ENCODE measurements at places on chromosomes 16 and 17.
A peak's percentile ranks its signal among the peaks of the same experiment; 100 is the strongest.

DNA sequence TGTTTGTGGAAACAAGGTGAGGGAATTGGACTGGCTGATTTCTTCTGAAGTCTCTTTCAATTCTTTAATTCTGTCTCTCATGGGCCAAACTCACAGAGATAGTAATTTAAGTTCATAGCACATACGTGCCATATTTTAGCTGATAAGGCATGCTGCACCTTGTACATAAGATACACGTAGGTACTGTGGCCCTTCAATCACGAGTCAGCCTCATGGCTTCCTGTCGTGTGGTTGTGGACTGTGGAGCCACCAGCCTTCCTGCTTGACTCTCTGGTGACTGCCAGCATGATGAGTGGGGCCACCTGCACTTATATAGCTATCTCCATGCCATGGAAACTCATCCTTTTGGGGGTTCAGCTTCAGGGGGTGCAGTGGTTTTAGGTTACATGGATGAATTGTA, 25.1 kb downstream of the KSR1 start:
- no peak for DNase-seq

GRCh38 chr16:20175358-20175757, 101.7 kb upstream of the GPR139 start:
- no peak for DNase-seq

DNA sequence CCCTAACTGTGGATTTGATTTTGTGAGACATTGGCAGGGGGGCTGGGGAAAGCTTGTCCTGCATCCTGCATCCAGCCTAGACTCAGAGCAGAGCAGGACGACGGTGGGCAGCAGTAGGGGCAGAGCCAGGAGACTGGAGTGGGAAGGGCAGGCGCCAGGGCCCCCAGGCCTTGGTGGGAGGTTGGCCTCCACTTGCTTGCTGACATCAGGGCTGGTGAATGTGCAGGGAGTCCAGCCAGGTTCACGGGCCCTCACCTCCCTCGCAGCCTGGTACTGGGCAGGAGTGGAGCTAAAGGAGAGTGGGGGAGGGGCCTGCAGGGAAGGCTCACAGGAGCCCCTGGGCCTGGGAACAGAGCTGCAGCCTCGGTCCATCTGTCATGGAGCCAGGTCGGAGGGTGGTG, 2.2 kb upstream of the SMTNL2 start:
- no peak for DNase-seq

GRCh38 chr16:56382459-56382858, 42.9 kb downstream of the AMFR start:
- DNase-seq = no peak

GRCh38 chr16:66271074-66272060, 95.1 kb upstream of the CDH5 start:
- DNase-seq = no peak

- DNase-seq = no peak
These were observed 34.5 kb upstream of the GPRC5B start for GRCh38 chr16:19919142-19919541.

DNA sequence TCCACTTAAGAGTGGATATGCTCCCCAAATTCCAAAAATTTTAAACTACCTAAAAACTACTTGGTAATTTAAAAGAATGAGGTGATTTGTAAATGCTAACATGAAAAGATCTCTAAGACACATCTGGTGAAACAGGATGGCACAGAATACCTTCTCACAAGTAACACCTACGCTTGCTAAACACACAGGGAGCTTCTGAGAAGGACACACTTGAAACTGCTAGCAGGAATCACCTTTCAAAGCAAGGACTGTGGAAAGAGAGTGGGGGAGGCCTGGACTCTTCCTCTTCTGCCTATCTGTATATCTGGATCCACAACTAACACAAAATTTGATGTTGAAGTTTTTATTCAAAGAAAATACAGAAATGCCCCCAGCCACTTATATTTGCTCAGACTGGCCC, 52.4 kb downstream of the CYTH1 start:
- DNase-seq = no peak

GRCh38 chr17:19570544-19571062, 36.9 kb downstream of the SLC47A1 start:
- no peak for DNase-seq

- DNase-seq = no peak
These were observed 21.5 kb downstream of the TRIM25 start for GRCh38 chr17:56892333-56892732.

DNA sequence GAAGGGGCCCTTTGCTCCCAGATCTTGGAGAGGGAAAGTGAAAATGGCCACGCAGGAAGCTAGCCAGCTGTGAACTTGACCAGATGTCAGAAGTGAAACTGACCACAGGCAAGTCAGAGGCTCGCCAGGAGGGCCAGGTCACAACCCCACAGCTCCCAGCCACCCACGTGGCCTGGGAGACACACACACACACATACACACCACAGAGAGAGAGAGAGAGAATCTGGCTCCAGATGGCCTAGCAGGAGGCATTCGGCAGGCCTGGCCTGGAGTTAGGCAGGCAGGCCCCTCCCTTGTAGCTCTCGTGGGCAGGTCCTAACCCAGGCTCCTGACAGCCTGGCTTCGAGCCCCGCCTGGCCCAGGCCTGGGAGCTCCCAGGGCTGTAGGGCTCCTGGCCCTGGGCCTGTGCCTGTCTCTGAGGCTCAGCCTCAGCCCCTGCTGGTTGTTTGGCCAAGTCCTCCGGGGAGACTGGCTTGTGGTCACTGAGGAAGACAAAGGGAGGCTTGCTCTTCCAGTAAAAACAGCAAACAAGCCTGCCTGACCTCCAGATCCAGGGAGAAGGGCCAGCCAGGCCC, 20.2 kb downstream of the NGFR start:
- DNase-seq = no peak

- no peak for DNase-seq
These were observed 8.9 kb downstream of the UBTF start for GRCh38 chr17:44210342-44211192.

- DNase-seq = no peak
These were observed 176.4 kb upstream of the WSCD1 start for GRCh38 chr17:5893741-5894140.

- no peak for DNase-seq
These were observed 214.6 kb downstream of the CCDC182 start for GRCh38 chr17:57530508-57530907.

DNA sequence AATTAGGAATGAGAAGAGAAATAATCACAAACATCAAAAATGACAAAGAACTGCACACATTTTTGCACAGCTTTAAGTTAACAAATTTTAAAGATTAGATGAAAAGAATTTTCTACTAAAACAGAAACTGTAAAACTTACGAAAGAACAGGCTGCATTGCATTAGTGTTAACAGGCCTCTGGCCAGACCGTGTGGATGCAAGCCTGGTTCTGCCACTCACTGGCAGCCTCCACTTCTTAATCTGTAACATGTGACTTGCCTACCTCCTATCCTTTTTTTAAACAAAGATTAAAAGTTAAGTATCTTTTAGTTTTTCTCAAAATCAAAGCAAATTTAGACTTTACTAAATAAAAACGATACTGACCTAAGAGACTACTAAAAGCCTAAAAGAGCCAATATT, 37.5 kb downstream of the CREBBP start:
- DNase-seq = no peak

DNA sequence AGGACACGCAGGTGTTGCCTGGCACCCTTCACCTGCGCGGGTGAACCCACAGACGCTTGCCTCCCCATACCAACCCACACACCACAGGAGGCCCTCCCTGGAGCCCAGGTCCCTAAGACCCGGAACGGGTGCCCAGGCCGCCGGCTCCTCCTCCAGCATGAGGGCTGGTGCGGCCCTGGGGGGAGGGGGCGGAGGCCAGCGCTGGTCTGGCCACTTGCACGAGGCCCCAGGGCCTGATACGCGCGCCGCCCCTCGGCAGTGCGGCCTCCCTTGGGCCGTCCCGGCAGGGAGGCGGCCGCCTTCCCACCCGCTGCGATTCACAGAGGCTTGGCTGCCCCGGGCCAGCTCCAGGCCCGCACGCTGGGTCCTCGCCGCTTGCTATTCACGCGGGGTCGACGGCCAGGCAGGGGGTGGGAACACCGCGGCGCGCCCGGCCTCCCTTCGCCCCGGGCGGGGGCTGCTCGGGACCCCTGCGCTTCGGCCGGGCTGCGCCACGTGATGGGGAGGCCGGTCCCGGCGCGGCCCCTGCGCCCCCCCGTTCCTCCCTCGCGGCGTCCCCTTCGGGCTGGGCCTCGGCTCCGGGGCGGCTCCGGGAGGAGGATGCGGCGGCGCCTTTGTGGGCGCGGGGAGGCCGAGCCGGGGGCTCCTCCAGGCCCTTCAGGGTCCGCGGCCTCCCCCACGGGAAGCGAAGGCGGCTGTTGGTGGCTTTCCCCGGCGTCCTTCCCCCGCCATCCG, 685 bp downstream of the FASN start:
- peak; percentile 36 for DNase-seq

- no peak for DNase-seq
These were observed 1.5 kb downstream of the RRAD start for GRCh38 chr16:66923866-66924265.

GRCh38 chr16:64907844-64908243, 214.0 kb downstream of the CDH11 start:
- DNase-seq = no peak

DNA sequence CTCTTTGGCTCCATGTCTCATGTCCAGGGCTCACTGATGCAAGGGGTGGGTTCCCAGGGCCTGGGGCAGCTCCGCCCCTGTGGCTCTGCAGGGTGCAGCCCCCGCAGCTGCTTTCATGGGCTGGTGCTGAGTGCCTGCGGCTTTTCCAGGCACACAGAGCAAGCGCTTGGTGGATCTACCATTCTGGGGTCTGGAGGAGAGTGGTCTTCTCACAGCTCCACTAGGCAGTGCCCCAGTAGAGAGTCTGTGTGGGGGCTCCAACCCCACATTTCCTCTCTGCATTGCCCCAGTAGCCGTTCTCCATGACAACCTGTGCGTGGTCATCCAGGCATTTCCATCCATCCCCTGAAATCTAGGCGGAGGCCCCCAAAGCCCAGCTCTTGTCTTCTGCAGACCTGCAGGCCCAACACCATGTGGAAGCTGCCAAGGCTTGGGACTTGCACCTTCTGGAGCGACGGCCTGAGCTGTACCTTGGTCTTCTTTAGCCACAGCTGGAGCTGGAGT, 5.2 kb downstream of the IL32 start:
- no peak for DNase-seq

DNA sequence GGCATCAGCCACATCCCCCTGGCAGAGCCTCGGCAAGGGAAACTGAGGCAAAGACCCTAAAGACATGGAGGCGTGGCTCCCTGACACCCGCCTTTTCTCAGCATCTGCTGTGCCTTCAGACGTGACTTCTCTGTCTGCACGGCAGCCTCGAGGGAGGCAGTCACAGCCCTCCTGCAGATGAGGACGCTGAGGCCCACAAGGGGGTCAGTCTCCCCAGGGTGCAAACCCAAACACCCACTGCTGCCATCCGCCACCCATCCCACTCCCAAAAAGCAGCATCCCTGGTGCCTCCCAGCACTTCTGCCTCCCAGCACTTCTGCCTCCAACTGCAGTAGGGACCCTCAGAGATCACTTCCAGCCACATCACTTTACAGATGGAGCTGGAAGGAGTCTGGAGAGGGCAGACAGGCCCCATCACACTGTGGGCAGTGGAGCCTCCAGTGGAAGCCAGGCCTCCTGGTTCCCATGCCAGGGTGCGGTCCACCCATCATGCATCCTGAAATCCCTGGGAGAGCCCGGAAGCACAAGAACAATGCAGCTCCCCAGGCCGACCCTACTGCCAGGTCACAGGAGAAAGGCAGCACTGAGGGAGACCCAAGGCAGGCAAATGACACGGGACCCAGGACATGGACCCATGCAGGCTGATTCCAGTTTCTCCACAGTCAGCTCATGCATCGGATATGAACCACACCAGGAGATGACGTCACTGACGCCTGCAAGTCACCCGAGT, 23.8 kb downstream of the KDM8 start:
- DNase-seq = no peak

- peak; percentile 59 for DNase-seq
These were observed 2046.8 kb downstream of the TP53TG3F start for GRCh38 chr16:35506018-35506897.

GRCh38 chr17:15354256-15354655, 12.9 kb upstream of the TEKT3 start:
- DNase-seq = no peak

GRCh38 chr17:79729761-79730160, 982 bp upstream of the ENPP7 start:
- DNase-seq = no peak

- no peak for DNase-seq
These were observed 32.0 kb upstream of the SUPT4H1 start for GRCh38 chr17:58383892-58384462.

- no peak for DNase-seq
These were observed 21.4 kb downstream of the GALNS start for GRCh38 chr16:88835383-88835782.

DNA sequence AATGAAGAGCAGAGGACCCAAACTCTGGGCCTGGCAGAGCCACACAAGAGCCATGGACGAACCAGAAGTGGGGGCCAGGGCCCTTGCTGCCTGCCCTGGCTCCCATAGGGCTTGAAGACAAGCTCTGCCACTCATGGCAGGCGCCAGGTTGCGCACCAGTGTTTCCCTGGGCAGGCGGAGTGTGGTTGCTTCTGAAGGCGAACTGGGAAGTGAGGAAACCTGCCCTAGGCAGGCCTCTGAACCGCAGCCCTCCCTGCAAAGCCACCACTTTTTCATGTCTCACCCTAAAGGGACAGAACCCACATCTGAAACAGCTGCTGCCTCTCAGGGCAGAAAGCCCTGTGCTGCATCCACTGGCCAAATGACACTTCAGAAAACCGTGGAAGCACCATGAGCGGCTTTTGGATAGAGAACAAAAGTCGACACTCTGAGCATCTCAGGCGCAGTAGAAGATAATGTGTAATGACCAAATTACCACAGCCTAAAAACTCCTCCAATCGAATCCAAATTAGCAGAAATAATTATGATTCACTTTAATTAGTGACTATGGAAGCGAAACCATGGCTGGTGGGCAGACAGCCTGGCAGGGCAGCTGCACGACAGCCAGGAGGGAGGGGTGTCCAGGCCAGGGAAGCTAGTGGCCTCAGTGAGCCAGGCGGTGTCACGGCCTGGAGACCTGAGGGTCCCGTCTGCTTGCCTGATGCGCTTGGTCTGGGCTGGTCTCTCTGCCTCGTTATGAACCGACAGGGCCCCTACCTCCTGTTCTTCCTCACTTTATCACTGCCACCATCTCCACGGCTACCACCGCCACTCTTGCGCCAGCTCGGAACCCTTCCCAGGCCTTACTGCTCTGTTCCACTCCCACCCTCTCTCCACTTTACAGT, 59.1 kb downstream of the PRMT7 start:
- no peak for DNase-seq

GRCh38 chr17:978103-979093, 1.2 kb downstream of the NXN start:
- no peak for DNase-seq

- no peak for DNase-seq
These were observed 18.3 kb downstream of the MEAK7 start for GRCh38 chr16:84486126-84486525.
